Fibroblast of skin of right quadriceps (primary cell): ENCODE measurements at places on chromosomes 11 and 22.

DNA sequence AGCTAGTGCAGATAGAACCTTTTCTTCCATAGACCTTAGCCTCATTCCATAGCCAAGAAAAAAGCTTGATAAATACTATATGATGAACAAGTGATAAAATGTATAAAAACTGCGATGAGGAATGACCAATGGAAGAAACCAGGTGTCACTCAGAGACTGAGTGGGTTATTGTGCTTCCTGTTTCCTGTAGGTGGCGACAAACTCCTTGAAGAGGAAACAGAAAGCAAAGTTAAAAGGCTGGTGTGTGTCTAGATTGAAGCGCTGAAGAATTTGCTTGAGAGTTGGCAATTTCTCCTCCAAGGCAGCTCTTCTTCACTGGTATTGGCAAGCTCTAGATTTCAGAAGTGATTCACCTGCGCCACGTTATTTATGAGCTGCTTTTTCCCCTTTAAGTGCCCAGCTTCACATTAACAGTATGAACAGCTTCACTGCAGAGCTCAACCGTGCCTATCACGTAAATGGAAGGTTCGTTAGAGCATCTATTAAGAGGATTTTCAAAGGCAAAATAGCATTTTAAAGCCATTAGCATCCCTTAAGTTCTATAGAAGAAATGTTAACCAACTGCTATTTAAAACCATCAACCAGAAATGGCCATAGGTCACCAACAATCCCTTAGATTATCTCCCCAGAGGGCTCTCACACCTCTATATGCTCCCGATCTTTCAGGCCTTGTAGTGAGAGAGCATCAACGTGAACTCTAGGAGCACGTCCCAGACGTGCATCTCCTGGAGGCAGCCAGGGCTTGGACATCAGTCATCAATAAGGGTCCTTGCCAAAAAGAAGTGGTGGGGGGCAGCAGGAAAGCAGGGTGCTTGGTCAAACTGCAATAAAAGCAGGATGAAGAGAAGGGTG, 179.4 kb downstream of the CADM1 start:
- DNase-seq, result peak; percentile 71

- no peak for DNase-seq
Measured at GRCh38 chr11:99535819-99536218, 515.1 kb downstream of the CNTN5 start.

- DNase-seq, result no peak
Measured at GRCh38 chr22:47019012-47019790, 256.8 kb downstream of the TBC1D22A start.

- DNase-seq, result no peak
Measured at GRCh38 chr11:93573184-93573583, 30.0 kb upstream of the SMCO4 start.

DNA sequence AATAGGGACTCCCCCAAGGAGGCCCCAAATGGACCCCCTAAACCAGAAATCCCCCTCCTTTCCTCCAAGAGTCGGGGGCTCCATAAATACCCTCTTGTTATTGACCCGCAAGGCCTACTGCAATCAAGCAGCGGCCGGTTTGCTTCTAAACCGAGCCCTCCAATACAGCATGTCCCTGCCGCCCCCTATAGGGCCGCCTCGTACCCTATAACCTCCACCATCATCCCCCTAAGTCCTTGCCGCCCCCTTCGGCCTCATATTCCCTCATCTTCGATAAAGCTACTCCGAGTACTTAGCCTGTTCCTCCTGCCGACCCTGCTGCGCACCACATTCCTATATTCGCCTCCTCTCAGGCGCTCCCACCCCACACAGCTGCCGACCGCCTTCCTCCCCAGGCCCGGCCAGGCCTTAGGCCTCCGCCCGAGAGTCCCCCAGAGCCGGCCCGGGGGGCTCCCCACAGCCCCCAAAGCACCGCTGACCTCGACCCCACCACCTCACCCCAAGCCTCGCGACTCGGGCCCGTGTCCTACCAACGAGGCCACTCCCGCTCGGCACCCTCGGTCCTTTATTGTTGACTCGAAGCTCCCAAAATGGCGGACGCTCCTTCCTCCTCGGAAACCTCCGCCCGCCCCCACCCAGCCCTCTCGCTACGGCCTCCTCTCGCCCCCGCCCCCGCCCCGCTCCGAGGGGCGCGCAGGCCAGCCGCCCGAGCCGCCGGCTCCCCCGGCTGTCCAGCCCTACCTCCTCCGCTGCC, 430 bp downstream of the DDX6 start:
- DNase-seq, result peak; percentile 60

- no peak for DNase-seq
Measured at GRCh38 chr11:66951135-66951534, 7.0 kb downstream of the PC start.

GRCh38 chr22:49663311-49663711, 164.4 kb downstream of the BRD1 start:
- no peak for DNase-seq

- DNase-seq, result no peak
Measured at GRCh38 chr22:49238181-49239141, 589.2 kb downstream of the BRD1 start.

GRCh38 chr11:127242676-127243075, 242.1 kb upstream of the KIRREL3 start:
- DNase-seq, result no peak

DNA sequence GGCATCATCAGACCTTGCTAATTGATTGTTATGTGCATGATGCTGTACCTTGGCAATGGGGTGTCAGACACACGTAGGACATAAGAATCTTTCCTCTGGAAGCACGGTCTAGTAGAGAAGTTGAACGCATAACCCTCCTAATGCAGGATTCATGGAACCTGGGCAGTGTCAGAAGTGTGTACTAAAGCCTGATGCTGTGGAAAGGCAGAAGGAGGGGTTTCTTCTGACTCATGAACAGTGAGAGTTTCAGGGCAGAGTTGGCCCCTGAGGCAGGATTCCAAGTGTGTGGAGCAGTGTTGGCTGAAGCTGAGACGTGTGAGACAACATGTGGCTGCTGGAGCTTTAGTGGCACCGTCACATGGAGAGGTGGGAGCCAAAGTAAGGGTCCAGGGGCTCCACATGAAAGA, 3.5 kb downstream of the PANX1 start:
- peak; percentile 89 for DNase-seq

GRCh38 chr11:8834379-8834778, 76.6 kb upstream of the AKIP1 start:
- peak; percentile 47 for DNase-seq

DNA sequence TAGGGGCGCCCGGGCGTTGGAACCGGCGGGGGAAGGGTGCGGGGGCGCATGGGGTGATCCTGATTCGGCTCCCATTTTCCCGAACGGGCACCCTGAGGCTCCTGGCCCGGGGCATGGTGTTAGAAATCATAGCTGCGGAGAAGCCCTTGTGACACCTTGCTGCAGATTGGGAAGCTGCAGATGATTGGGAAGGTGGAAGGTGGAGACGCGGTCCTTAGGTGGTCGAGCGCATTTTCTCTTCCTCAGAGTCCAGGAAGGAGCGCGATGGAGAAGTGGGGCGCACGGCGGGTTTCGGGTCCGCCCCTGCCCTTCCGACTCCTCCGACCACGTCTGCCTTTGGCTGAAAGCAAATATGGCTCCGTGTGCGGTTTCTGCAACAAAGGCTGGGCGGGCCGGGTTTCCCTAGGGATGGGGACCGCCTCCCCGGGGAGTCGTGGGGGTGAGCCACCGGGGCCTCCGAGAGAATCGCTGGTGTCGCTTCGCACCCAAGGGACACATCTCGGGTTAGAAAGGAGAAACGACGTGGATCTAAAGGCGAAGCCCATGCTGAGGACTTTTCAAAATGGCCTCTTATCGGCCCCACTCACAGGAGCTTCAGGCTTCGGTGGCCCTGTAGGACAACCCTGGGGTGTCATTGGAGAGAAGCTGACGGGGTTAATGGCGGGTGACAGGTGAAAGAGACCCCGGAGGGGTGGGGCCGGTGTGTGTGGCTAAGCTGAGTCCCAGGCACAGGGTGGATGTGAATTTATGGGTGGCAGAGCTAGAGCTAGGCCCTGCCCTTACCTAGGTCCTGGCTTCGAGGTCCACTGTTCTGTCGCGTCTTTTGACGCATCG, 707 bp upstream of the FTH1 start:
- no peak for DNase-seq

DNA sequence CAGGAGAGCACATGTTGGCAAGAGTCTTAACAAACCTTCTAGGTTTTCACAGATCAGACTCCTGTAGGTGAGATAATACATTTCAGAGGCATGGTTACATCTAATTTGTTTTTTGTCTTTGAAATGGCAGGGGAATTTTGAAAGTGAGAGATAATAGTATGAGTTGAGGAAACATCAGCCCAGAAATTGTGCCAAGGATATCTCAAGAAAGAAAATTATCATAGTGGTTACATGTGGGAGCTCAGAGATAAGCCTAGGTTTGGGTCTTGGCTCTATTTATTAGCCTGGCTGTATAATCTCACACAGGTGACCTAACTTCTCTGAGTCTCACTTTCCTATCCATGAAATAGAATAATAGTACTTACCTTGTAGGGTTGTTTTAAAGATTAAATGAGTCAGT, 443 bp downstream of the BTBD18 start:
- DNase-seq, result no peak

DNA sequence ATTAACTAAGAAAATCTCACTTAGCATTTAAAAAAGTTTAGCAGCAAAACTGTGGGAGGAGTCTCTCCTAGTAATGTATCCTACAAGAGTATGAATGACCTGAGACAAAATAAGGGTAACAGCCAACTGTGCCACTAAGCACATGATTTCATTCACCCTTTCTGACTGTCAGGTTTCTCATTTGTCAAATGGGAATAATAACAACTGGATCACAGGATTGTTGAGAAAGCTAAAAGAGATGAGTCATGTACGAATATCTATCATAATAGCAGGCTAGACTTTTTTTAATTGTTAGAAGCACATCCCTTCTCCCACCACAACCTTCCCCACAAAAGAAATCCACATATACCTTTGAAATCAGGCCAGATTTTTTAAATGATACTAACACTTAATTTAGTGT, 39.5 kb downstream of the MTMR2 start:
- DNase-seq, result peak; percentile 67

- no peak for DNase-seq
Measured at GRCh38 chr22:42065438-42066125, 5.0 kb downstream of the NAGA start.

DNA sequence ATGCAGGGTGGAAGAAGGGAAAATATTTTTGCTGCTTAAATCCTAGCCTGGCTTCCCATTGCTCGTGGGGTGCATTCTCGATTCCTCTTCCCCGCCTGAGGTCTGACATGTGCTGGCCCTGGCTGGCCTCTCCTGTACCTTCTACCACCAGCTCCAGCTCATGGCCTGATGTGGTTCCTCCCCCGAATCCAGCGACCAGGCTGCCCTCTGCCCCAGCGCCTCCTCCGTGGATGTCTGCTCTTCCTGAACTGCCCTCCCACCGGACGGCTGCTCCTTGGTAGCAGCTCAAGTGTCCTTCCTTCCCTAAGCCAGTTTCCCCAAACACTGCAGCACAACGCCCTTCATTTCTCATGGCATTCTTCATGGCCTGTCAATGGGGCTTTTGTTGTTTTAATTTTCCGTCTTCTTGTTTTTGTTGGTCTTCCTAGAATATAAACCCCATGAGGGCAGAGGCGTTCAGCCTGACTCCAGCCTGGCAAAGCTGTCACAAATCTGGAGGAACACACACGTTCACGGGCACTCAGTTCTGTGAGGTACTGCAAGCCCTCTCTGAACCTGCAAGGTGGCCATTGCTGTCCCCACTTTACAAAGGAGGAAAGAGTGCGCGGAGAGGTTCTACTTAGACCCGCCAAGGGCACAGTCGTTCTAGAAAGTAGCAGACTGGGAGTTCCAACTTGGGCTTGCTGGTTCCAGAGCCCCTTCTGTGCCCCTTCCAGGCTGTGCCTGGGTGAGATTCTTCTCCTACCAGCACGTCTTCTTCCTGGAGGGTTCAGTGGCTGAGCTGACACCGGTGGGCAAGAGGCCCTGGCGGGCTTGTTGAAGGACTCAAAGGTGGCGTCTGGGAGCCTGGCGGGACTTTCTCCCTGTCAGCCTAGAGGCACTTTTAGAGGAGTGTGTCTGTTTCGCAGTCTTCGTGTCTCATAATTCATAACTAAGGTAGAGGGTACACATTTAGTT, 953 bp upstream of the LRP5 start:
- no peak for DNase-seq

DNA sequence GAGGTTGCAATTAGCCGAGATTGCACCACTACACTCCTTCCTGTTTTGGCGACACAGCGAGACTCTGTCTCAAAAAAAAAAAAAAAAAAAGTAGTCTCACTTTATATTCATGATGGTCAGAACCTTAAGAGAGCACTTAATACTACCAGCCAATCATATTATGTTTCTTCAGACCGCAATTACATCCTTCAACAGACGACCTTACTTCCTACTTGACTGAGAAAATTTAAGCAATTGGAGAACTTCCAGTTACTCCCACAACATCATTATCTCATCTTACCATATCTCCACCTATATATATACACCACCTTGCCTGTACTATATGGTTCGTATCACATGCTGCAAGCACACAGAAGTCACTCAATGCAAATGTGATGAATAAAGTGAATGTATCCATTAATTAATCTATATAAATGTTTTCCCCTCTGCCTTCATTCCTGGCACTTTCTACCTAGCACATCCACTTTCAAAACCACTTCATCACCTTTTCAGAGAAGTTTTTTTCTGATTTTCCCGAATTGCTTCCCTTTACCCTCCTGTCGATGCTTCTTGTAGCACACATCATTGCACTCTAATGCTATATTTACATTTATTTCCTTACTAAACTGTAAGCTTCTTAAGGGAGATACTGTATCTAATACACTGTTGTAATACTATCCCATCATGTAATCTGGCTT, 13.8 kb downstream of the ATP5MG start:
- no peak for DNase-seq

DNA sequence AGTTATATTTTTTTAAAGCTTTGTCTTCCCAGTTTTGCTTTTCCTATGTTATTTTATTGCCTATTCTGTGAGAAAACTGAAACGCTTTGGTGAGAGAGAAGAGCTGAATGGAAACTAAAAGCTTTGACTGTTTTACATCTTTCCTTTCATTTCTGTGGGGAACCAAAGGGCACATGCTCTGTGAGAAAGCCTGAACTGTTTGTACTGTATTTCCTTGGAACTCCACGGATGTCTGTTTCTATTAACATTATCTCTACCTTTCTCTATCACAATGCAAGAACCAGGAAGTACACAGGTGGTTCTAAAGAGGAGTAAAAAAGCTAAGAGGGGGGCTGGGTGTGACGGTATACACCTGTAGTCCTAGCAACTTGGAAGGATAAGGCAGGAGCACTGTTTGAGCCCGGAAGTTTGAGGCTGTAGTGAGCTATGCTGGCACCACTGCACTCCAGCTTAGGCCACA, 43.8 kb downstream of the CELF1 start:
- DNase-seq, result no peak

DNA sequence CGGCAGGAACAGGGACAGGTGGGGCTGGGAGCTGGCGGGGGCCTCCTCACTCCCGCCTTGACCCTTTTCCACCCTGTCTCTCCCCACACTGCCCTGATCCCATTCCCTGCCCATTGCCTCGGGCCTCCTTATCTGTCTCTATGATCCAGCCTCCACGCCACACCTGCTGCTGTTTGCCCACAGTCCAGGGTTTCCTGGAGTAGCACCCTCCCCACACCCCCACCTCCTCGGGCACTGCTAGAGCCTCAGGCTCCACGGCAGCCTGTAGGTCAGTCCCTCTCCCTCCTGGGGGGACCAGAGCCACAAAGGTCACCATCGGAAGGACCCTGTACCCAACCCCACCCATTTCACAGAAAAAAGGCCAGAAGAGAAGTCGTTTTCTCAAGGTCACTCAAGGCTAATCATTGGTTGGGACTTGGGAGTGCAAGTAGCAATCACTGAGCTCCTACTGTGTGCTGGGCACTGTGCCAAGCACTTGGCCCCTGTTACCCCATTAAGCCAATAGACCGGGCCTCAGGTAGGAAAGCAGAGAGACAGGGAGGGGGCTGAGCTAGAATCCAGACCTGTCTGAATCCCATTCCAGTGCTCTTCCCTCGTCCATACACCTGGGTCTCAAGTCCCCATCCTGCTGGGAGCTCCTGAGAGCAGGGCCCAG, 71.8 kb downstream of the PDE2A start:
- no peak for DNase-seq
